ENCODE measurements at places on chromosomes 13 and 19. TPM values are rescaled to one million over a fixed set of nuclear protein-coding genes. Genes with fewer than 3 reads are reported as not detected.

Gene FCAR
- not detected for total RNA-seq

Gene SBNO2
- 58.7 TPM for total RNA-seq

Gene LRP3
- 36.1 TPM for total RNA-seq

Gene ZNF578
- 5.9 TPM for total RNA-seq

Gene AMER2
- not detected for total RNA-seq

Gene ZNF614
- total RNA-seq, result 10.2 TPM

Gene FFAR1
- not detected for total RNA-seq

Gene C19orf38
- total RNA-seq, result 0.26 TPM

Gene LILRB3
- not detected for total RNA-seq

Gene RXFP2
- not detected for total RNA-seq

Gene RFPL4AL1
- total RNA-seq, result not detected

Gene TYROBP
- total RNA-seq, result not detected

Gene ZNF560
- total RNA-seq, result 0.06 TPM

Gene ZNF177
- total RNA-seq, result 1.5 TPM

Gene IL4I1
- total RNA-seq, result 0.13 TPM

Gene CEACAM20
- total RNA-seq, result not detected

Gene SSC5D
- total RNA-seq, result 12.8 TPM

Gene LILRA1
- total RNA-seq, result not detected

Gene ZNF888
- total RNA-seq, result 3.5 TPM

Gene SIGLEC10
- total RNA-seq, result not detected

Gene SHD
- total RNA-seq, result not detected

Gene GDF15
- 41.1 TPM for total RNA-seq

Gene WDR87
- not detected for total RNA-seq

Data from aortic smooth muscle cell (primary cell).